ENCODE measurements at places on chromosomes 1 and 21. TPM values are rescaled to one million over a fixed set of nuclear protein-coding genes. Genes with fewer than 3 reads are reported as not detected.

DNA sequence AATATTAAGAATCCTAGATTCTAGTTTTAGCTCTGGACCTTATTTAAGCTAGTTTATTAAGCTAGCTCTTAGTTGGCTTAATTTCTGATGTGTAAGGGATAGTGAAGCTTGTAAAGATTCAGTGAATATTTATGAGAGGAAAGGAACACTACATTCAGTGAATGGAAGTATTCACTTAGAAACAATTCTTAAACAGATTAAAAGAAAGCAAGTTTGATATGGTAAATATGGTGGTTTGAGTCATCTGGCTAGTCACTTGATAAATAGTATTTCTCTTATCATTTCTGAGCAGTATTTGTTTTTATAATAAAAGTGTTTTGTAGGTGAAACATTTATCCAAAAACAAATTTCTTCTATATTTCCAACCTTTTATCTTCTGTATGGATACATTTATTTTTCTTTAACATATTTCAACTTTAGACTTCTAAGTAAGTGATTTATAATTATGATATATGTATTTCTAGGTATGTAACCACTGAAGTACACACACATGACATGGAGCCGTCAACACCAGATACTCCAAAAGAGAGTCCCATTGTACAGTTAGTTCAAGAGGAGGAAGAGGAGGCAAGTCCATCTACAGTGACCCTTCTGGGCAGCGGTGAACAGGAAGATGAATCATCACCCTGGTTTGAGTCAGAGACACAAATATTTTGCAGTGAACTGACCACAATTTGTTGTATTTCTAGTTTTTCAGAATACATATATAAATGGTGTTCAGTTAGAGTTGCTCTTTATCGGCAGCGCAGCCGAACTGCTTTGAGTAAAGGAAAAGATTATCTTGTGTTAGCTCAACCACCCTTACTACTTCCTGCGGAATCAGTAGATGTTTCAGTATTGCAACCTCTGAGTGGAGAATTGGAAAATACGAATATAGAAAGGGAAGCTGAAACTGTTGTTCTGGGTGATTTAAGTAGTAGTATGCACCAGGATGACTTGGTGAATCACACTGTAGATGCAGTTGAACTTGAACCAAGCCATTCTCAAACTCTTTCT, 55.6 kb downstream of the SUCO start:
- no peak for DNase-seq

DNA sequence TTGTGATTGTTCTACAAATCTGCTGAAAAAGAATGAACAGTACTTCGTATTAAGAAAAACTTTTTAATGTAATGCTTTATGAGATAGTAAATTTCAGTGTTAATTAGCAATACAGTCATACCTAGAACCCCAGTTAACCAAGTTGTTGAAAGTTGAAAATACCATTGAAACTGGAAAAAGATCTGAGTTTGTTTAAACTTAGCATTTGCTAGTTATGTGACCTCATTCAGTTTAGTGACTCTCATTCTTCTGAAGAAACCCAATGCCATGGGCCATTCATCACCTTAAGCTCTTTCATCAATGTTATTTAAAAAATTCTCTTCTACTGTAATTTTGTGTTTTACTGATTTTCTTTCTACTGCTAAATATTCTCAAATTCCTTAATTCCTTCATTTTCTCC, 20.2 kb downstream of the RCOR3 start:
- DNase-seq, result no peak

DNA sequence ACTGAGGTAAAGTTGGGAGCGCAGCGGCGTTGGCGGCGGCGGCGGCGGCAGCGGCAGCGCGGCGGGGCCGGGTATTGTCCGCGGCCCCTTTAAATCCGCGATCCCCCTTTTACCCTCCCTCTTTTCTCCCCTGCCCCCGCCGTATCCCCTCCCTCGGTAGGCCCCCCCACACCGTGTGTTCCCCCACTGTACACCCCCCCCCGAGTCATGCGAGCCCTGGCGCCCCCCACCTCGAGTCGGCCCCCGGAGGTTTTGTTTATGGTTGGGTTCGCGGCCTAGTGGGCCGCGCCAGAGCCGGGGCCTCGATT, 169 bp downstream of the UBAP2L start:
- no peak for DNase-seq

DNA sequence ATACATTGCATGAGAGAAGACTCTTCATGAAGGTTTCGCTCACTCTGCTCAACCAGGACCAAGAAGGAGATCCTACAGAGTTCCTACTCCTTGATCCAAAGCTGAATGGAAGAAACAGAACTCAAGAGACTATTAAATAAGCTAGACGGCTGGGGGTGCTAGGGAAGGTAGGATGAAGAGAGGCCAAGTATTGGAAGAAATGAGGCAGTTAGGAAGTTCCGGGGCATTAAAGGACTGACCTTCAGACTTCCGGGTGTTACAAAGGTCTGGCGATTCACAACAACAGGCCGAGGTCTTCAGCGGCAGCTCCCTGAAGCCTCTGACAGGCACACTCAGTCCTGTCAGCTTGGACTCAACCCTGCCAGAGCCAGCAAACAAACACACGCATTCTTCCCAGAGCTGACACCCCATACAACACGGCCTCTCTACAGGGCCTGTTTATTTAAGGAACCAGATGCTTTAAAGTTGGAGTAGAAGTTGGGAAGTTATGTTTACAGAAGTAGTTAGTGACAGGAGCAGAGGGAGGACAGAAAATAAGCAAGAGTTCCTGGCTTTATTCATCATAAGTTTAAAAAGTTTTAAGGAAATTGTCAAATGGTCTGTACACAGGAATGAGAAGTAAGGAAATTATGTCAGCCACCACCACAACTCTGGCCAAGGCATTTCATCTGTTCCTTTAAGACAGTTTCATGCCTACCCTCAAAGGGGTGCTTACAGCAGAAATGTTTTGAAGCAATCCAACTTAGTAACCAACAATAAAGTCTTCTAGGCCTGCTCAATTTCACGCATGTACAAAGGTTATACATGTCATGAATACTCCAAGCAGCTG, 4.7 kb downstream of the SORT1 start:
- DNase-seq, result peak; percentile 33

DNA sequence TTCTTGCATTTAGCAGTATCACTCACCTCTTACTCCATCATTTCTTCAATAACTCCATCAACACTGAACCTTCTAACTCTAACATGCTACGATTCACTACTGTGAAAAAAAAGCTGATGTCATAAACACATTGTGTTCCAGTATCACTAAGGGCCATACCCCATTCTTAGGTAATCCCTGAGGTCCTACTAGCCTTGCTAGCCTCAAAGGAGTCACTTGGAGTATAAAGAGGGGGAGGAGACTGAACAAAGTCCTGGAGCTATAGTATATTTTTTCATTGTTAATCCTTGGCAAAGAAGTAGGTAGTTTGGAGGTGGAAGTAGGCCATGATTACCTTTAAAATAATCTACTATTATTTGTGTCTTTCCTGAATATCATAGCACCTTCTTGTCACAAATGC, at the start of gene SLC44A5:
Gene SLC44A5 (minus strand): TSS at position 101 of the 400 bp plus-strand sequence. CDS start 69,667 bp downstream, outside the sequence.
- DNase-seq, result no peak

- DNase-seq, result no peak
Measured at GRCh38 chr1:67005068-67005467, 48.9 kb downstream of the SLC35D1 start.

DNA sequence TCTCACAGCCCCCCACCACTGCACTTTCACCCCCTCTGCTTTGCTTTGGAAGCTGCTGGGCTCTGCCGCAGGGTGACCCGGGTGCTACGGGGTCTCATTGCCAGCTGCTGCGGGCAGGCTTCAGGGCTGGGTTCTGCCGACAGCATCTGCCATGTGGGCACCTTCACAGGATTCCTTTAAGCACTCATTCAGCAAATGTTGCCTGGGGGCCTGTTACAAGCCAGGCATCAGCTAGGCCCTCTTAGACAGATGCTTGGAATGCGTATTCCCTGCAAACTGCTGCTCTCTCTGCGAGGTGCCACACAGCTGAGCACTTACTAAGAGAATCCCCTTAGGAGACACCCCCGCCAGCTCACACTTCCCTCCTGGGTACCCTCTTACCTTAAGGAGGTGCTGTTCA, 29.2 kb downstream of the COL16A1 start:
- no peak for DNase-seq

DNA sequence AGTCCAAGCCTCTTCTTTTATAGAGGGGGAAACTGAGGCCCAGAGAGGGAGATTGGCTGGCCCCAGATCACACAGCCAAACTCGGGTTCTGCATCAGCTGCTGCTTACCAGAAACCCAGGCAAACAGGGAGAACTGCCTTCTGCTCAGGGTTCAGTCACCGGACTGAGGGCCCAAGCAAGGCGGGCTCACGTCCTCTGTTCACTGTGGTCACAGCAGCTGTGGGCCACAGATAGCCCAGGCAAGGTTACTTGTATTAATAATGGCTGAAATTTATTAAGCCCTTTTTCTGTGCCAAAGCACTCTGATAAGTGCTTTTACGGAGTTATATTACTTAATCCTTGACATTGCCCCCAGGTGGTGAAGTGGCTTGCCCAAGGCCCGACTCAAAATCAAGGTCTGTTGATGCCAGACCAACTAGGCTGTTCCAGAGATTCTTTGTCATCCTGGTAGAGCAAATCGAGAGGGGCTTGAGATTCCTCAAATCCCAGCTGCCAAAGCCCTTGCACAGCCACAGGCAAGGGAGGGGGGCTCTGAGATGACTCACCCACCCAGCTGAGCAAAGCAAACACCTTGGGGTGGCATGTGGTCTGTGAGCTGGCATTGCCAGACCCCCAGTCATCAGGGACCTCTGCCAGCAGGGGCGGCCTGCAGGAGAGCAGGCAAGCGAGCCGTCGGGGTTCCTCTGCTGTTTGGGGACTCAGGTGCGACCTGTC, 36.5 kb downstream of the EPHB2 start:
- no peak for DNase-seq

Gene PTPN22
- not detected for total RNA-seq

Measured in neural crest cell (in vitro differentiated cells).